ENCODE measurements at places on chromosomes 1 and 21.
A peak's percentile ranks its signal among the peaks of the same experiment; 100 is the strongest.

DNA sequence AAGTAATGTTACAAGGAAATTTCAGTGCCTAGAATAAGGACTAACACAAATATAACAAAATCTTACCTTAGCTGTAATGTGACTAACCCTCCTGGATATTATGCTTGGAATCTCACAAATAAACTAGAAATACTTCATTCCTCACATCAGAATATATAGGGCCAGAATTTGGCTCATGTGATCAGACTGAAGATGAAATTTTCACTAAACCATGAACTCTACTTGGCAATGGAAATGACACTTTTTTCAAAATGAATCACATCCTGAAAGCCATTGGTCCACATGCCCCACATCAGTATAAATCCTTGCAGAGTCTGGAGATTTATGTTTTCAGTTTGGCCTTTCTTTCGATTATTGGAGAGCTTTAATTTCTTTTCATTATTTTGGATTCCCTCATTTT lies 227.8 kb downstream of the NRIP1 start:
- no peak for DNase-seq

DNA sequence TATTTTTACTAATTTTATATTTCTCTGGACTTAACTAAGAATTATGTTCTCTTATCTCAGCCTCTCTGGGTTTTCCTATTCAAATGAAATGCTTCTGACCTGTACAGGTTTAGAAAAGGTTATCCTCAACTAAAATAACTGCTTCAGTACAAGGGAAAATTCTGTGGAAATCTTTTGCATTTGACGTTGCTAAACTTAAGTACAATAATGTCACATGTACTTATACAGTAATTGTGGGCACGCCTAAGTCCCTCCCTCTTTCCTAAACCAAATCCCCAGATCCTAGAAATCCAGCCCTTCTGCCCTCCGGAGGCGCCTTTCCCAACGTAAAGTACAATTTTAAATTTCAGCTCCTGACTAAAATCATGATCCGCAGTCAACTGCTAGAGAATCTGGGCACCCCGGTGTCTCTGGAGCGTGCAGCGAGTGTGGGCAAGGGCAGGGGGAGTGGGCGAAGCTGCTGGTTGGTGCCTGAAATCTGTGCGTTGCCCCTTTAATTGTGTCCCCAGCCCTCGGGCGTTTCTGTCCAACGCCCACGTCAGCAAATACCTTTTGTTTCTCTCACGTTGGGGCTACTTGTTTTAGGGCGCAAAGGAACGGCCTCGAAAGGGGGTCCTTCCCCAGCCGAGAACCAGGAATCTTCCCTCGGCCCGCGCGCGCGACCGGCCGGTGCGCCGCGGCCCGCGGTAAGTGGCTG lies at the start of gene ZBTB8A:
ZBTB8A (plus strand) TSS at position 541 of the 697 bp plus-strand sequence. CDS start 53,505 bp downstream, outside the sequence.
- DNase-seq: peak; percentile 11

- DNase-seq: no peak
Measured at GRCh38 chr1:13697738-13698137, 2.2 kb upstream of the PRDM2 start.

GRCh38 chr1:4684136-4684535 lies 29.7 kb downstream of the AJAP1 start:
- no peak for DNase-seq

DNA sequence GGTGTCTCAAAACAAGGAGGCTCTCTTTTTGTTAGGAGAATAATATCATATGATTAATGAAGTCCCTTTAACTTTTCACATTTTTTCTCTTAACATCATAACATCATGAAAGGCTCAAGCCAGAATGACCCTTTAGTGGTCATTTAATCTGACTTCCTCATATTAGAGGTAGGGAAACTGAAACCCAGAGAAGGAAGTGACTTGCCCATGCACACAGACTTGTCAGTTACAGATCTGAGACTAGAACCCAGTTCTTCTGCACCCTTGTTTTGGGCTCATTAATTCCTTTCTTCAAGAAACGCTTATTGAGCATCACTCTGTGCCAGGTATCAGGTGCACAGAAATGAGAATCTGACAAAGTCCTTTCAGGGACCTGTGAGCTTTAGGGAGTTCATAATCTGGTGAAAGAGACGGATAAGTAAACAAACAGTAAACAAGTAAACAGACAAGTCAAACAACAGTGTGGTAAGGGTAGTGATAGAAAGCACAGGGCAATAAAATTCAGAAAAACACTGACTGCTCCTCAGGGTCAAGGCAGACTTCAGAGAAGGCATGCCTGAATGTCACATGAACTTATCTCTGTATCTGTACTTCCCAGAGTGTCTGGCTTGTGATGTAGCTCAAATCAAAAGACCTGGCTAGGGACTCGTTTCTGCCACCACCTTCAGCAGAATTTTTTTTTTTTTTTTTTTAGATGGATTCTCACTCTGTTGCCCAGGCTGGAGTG lies 38.3 kb upstream of the OSBPL9 start:
- no peak for DNase-seq

DNA sequence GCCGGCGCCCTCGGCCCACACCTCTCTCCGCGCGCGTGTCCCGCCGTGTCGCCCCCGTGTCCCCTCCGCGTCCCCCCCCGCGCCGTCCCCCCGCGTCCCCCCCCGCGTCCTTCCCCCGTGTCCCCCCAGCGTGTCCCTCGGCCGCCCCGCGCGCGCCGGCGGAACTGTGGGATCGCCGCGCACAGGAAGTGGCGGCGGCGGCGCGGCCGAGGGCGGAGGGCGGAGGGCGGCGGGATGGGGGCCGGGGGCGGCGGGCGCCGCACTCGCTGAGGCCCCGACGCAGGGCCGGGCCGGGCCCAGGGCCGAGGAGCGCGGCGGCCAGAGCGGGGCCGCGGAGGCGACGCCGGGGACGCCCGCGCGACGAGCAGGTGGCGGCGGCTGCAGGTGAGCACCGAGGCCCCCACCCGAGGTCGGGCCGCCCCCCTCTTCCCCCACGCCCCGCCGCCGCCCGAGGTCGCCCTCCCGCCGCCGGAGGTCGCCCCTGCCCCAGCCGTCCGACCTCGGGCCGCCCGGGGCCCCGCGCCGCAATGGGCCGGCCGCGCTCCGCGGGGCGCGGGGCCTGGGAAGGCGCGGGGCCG lies at the start of gene AGPAT3:
AGPAT3 (plus strand) TSS at position 262 of the 578 bp plus-strand sequence. CDS start 94,459 bp downstream, outside the sequence.
- DNase-seq: no peak

DNA sequence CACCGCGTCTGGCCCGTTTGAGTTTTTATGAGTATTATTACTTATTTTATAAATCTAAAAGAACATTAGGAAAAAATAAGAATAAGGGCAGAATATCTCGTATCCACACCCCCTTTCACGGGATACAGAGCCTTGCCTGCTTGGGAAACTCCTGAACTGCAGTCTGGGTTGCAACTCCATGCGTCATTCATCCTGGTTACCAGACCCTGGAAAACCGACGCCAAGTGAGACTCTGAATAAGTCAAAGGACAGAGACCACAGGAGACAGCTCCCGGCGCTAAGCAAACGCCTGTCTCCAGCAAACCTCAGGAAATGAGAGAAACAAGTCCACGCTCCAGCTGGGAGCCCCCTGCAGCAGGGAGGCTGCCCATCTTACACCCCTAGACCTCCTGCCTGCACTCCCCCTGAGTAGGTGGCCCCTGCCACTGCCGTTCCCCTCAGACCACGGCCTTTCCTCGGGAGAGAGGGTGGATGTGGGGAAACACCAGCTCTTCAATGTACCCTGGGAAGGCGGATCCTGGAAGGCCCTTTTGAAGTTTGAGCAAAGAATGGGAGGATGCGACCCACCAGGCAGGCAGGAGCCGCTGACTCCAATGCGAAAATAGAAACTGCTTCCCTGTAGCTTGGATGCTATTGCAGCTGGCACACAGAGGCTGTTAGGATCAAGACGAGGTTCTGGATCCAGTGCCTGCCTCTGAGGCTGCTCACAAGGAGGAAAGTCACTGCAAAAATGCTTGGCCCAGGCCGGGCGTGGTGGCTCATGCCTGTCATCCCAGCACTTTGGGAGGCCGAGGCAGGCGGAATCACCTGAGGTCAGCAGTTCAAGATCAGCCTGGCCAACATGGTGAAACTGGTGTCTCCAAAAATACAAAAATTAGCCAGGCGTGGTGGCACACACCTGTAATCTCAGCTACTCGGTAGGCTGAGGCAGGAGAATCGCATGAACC lies 37.7 kb upstream of the GPR157 start:
- DNase-seq: no peak

DNA sequence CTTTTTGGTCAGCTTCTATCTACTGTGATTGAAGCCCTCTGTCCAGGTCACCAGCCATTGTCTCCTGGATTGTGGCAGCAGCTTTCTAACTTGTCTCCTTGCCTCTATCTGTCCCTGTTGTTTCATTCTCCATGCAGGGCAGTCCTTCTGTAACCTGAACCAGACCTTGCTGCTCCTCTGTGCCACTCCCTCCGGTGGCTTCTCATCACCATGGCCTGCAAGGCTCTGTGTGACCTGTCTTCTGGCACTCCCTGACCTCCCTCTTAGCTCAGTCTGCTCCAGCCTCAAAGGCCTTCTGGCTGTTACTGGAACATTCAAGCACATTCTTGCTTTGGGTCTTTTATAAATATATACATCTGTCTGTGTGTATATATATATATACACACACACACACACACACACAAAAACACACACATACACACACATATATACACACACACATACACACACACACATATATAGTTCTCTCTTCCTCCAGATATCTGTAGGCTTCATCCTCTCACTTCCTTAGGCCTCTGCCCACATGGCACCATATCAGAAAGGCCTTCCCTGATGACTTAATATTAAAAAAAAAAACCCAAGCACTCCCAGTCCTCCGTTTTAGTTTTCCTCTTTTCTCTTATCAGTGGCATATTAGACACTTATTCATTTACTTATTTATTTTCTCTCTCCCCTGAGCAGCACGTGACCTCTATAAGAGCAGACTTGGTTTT lies 21.2 kb upstream of the JUN start:
- no peak for DNase-seq

GRCh38 chr1:65480684-65481405 lies 60.4 kb downstream of the LEPR start:
- DNase-seq: no peak

DNA sequence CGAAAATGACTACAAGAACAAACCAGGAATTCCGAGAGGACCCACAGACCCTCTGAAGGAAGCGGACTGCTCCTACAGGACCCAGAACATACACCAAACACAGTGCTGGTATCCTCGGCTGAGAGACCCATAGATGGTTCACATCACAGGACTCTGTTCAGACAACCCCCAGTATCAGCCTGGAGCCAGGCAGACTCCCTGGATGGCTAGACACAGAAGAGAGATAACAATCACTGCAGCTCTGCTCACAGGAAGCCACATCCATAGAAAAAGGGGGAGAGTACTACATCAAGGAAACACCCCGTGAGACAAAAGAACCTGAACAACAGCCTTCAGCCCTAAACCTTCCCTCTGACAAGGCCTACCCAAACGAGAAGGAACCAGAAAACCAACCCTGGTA lies 434.0 kb upstream of the NR5A2 start:
- no peak for DNase-seq
